Activated CD4-positive, alpha-beta T cell treated with anti-CD3 and anti-CD28 coated beads, Interleukin-2, amount 10 ng/mL, durations not matched to agents 24 days and 14 days (primary cell): ENCODE measurements at places on chromosomes 16 and 17. TPM values are rescaled to one million over a fixed set of nuclear protein-coding genes. Genes with fewer than 3 reads are reported as not detected.

The DCUN1D3 gene
- total RNA-seq: 10.8 and 12.3 TPM in 2 replicates

The ERN2 gene
- total RNA-seq: not detected in 2 replicates

GRCh38 chr16:75377729-75378386 is 55.4 kb downstream of the CFDP1 start:
- DNase-seq: no peak

GRCh38 chr16:2428784-2429033 is 538 bp upstream of the CCNF start:
- no peak for DNase-seq

GRCh38 chr17:82302568-82302963 is 14.8 kb downstream of the CD7 start:
- no peak for DNase-seq
